Liver (tissue), 10 donors: ENCODE measurements at places on chromosomes 3 and 15.

- DNase-seq: no peak
These were observed 154.6 kb downstream of the MAGI1 start for GRCh38 chr3:65884071-65884470.

DNA sequence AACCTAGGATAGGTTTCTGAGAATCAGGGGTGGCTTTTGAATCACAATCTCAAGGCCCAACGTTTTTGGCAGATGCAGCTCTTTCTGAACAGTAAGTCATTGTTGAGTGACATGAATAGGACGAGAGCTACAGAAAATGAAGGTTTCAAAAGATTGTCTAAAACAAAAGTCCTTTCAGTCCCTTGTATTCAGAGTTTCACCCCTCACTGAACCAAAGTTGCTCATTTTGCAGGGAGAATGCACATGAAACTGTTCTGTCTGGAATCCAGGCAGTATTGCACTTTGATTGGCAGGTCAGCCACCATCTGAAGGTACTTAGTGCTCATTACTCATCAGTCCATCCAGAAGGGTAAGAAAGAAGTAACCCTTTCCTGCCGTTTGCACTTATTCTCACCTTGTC is 24.1 kb upstream of the RASGRP1 start:
- DNase-seq: no peak

- no peak for DNase-seq
These were observed 29.2 kb upstream of the TRPM1 start for GRCh38 chr15:31130576-31131237.

GRCh38 chr3:12349895-12350811 is 61.3 kb downstream of the PPARG start:
- no peak for DNase-seq

DNA sequence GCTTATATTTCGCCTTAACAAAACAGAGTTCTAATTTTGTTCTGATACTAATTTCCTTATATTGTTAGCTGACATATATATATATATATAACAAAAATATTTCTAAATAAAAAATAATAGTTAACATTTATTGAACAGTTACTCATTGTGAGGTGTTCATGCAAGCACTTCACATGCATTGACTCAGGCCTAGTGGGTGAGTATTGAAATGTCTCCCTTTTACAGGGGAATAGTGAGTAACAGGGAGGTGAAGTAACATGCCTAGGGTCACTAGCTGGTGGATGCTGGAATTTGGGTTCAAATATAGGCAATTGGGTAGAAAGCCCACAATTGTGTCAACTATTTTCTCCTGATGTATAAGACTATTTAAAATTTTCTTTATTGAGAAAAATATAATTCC is 102.6 kb upstream of the ZPLD1 start:
- DNase-seq: no peak

- DNase-seq: no peak
These were observed 61.8 kb upstream of the SMAD3 start for GRCh38 chr15:67003586-67003985.

DNA sequence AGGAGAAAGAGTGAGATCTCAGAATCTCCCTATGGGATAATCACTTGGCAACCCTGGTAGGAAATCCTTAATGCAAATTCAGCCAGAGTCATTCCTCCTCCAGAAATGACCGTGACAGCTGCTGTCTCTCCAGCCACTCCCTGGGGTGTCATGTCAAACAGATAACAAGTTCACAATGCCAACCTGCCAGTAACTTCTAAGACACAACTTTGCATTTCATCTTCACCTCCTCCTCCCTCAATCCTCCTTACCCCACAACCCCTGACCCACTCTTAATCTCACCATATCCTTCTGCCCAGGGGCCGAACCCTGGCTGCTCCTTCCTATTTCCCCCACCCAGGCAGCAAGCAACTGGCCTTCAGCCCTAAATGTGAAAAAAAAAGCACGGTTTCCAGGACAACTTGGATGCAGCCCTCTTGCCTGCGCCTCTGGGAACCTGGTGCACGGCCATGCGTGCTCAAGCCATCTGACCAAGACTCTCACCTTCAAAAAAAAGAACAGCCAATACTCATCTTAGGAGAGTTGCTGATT is 166.0 kb downstream of the NTRK3 start:
- no peak for DNase-seq

GRCh38 chr3:58491506-58492402 is at the start of gene KCTD6:
Gene KCTD6 (plus strand): TSS chr3:58492096. CDS start chr3:58498756, 6,660 bp downstream.
- DNase-seq: peak; percentile 98

GRCh38 chr3:156246961-156247725 is 126.8 kb downstream of the KCNAB1 start:
- no peak for DNase-seq

GRCh38 chr15:31488437-31489204 is 162.0 kb downstream of the KLF13 start:
- peak; percentile 50 for DNase-seq

DNA sequence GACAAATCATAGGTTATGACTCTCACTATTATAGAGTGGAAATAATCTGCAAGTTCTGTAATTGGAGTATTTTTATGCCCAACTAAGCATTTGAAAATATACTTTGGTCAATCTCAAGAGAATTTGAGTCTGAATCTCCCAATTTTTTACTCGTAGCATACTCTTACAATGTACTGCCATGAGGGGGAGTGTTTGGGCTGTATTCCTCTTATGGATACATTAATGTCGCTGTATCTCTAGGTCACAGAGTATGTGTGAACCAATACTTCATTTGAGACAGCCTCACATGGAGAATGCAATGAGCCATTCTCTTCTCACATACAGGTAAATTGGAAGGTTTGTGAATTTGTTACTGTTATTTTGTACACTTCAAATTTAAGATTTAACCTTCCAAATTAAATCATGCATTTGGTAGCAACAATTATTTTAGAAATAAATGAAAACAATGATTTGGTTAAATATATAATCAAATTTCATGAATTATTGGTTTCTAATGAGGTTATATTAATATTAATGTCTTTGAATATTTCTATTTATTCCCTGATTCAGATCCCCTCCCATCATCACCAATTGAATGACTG is 5.5 kb upstream of the CD200 start:
- DNase-seq: no peak

DNA sequence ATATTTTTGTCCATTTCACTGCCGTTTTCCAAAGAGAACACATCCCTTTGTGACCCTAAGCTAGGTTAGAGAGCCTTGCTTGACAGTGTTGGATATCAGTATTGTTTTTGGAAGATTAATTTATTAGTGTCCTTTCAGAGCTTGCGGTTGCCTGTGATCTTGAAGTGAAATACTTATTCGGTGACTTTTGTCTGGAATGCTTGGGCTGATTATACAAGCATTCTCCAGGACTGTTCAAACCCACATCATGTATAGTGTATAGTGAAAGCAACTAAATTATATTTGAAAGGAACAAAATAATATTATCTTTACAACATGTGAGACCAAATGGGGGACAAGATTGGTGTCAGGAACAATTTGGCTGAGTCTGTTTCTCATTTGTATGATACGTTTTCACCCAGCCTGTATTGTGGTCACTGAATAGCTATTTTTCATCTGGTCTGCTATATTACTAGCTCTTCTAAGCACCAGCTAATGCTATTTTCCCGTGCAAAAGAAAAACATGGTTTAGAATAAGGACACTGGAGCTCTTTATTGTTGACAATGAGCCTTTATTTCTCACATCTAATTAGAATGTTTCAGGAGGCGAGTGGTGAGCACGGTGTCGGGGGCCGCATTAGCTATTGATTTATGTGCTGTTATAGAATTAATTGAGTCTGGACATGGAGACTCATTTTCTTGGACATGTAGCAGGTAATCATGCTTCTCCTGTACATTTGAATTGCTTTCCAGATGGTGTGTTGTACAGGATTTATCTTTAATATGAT is 158.1 kb downstream of the APBA2 start:
- DNase-seq: no peak

- DNase-seq: no peak
These were observed 95.6 kb upstream of the THRB start for GRCh38 chr3:24589931-24590880.

DNA sequence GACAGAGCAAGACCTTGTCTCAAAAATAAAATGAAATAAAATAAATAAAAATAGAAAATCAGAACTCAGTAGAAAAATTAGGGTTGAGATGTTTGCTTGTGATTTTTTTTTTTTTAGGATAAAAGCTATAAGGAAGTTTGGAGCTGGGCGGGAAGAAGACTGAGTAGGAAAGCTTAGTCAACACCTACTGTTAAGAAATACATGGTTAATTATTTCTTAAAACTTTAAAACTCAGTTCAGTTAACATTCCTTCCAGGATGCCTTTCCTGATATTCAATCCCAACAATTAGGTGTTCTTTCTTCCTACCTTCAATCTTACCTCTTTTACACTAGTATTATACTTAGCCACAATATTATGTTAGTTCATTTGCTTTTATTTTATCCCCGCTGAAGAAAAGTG is 246.2 kb downstream of the LSAMP start:
- DNase-seq: no peak
